ENCODE measurements at places on chromosomes 12 and 14.

DNA sequence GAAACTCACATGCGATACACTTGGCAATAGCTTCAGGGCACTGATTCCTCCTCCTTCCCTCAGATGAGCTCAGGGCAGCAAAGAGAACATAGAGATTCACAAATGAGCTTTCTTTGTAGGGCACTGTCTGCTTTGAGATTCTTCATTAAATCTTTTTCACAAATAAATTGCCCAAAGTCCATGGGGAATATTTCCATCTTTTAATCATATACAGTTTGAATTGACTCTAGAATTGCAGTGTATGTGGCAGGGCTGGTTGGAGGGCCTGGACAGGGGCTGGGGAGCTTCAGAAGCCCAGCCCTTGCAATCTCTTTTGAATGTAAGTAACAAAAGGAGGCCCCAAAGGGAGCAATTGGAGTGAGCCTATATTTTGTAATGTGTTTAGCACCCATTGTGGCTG is 197.5 kb downstream of the NOVA1 start:
- no peak for DNase-seq

DNA sequence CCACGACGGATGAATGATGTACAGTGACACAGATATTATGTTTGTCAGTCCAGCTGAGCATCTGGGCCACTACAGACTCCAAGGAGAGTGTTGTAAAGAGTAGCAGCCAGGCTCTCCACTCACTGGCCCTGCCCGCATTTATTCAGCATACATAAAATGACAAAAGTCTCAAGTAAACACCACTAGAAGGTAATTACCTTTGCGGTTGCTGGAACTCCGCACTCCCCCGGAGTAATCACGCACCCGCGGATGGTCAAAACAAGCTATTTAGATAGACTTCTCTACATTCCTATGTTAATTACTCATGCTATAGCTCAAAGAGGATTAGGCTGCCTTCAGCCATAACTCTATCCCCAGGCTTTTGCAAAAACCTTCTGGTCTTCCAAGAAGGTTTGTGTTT is 18.8 kb upstream of the STRAP start:
- DNase-seq = no peak

- no peak for DNase-seq
Observed at GRCh38 chr14:91313852-91314251, 69.3 kb upstream of the GPR68 start.

- DNase-seq = no peak
Observed at GRCh38 chr12:69068448-69068847, 135.5 kb upstream of the CPM start.

DNA sequence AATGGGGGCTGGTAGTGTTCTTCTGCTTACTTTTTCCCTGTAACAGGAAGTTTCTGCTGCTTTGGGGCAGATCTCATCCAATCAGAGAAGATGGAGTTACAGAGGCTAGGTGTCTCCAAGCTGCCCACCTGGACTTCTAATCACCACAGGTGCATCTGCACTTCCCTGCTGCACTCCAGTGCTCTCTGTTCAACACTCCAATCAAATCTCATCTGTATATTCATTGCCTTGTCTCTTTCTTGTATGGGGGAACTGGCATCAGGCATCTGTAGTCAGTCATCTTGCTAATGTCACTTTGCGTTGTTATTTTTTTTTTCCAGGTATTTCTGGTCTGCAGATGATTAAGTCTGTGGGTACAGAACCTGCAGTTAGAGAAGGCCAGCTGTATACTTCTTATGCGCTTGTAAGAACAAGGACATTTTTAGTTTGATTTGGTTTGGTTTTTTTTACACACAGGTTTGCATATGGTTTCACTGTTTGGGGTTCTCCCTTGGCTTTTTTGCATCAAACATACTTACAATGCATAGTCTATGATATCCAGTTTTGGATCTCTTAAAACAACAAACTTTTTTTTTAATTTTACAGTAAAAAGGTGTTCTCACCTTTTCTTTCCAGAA is 116.0 kb downstream of the METTL25 start:
- DNase-seq = no peak
